Prostate gland (tissue), 2 donors: ENCODE measurements at places on chromosomes 16 and 17.

- peak; percentile 4 for DNase-seq
Observed at GRCh38 chr16:77869997-77870813, 81.8 kb downstream of the VAT1L start.

DNA sequence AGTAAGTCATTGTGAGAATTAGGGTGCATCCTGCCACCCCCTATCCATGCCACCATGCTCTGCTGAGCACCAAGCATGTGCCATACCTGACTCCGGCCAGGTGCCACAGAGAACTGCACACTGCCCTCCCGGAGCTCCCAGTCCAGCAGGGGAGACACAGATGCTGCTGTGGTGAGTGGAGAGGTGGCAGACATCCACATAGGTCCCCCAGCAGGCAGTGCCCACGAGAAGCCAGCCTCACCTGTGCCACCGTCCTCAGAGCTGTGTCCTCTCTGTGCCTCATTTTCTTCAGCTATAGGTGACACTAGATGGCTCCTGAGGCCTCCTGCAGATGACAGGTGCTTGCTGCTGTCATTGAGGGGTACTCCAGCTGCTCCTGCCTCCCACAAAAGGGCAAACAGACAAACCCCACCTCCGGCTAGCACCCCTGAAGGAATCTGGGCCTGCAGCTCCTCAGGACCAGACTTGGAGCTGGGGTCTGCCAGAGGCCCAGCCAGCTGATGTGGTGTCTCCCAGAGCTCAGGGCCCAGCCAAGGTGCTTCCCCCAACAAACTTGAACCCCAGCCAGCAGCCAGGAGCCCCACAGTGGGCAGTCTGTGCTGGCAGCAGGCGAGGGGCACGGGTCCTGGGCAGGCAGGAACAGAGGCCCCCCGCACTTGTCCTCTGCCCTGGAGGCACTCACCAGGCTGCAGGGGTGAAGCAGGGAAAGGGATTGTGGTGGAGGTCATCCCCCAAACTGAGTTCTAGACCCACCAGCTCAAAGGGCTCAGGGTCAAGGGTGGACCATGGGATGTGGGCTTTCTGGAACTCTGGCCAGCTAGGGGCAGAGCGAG lies 17.1 kb downstream of the FOXJ1 start:
- no peak for DNase-seq

DNA sequence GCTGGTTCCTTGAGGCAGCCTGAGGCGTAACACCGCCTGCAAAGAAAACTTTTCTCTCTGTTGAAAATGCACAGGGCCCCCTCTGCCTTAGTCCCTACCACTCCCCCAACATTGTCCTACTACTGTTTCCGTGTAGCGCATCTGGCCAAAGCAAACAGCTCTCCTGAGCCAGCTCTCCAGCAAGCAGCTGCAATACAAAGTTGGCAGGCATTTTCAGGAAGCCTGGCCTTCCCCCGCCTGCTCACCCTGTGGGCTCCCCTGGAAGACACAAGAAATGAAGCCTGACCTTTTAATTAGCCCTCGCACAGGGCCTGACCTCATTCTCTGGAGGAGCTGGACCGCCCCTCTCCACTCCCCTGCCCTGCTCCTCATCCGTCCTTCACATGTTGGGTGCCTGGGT lies 66.7 kb downstream of the SOX9 start:
- peak; percentile 64 for DNase-seq

- no peak for DNase-seq
Observed at GRCh38 chr16:75304521-75305363, 53.3 kb upstream of the BCAR1 start.

GRCh38 chr17:51165680-51166197 lies 472 bp upstream of the NME2 start:
- DNase-seq, result no peak

DNA sequence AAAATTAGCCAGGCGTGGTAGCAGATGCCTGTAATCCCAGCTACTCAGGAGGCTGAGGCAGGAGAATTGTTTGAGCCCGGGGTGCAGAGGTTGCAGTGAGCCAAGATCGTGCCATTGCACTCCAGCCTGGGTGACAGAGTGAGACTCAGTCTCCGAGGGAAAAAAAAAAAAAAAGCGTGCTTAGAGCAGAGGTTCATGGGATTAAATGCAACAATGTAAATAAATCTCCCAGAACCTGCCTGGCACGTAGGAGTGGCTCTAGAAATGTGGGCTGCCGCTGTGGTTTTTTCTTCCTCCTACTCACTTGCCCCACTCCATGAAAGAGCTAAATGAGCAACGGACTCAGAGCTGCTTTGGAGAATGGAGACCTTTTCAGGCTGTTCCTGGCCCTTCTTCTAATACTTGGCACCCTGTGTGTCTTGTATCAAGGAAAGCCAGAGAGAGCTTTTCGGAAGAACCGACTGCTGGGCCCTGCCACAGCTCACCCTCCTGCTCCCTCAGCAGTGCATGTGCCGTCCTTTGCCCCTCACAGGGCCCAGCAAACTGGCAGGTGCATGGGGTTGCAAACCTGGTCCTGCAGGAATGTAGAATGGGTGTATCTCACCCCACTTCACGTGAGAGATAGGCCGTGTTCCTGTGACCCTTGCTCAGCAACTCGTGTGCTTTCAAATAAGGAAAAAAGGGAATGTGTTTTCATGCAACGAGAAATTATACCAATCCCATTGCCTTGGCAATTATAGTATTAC lies 52.0 kb downstream of the LDHD start:
- DNase-seq, result peak; percentile 40

DNA sequence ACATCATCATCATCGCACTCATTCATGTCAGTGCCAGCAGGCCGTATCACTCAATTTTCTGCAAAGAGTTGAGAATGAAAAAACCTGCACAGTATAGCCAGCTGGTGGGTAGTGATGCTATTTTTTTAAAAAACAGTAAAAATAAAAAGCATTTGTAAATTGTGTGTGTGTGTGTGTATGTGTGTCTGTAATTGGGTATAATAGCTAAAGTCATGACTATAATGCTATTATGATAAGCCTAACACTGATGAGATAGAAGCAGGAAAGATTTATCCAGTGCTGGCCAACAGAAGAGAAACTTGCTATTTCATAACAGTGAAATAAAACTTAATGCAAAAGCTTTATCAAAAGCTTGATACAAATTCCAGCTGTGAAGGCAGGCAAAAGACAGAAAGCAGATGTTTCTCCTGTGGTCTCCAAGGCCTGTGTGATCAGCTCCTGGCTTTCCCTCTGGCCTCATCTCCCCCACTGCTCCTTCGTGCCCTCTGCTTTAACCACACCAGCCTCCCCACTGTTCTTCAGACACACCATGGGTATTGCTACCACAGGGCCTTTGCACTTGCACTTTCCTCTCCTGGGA lies 206.2 kb upstream of the IRX5 start:
- DNase-seq, result no peak

GRCh38 chr17:19249681-19250080 lies 12.5 kb downstream of the EPN2 start:
- no peak for DNase-seq

DNA sequence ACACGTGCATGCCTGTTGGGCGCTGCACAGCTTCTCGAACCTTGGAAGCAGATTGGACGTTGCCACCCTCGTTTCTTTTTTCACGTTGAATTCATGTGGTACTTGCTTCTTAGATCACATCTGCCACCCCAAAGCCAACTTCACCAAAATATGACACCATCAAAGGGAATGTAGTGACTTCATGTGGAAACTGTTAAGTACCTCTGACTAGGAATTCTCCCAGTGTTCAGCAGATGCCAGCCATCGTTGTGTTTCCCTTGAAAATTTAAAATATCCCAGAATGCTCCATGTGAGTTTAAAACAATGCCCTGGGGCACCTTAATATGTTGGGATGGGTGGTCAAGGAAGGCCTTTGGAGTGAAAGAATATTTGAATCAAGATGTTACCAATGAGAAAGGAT lies 22.6 kb upstream of the FAM20A start:
- DNase-seq, result no peak

DNA sequence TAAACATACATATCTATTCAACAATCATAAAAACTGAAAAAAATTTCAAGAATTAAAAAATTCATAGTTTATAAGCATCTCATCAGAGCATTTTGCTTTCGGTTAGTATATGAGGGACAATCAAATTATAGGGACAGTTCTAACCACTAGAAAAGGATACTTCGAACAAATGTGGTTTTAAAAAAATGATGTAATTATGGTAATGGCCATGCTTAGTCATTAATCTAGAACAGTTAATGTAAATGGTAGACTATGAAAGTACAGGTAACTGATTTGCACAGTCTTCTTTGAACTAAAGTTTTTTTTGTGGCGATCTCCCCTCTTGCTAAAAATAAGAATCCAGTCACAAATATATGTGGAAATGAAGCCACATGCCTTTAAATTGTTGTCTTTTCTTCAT lies 63.5 kb upstream of the PHOSPHO1 start:
- DNase-seq, result no peak

DNA sequence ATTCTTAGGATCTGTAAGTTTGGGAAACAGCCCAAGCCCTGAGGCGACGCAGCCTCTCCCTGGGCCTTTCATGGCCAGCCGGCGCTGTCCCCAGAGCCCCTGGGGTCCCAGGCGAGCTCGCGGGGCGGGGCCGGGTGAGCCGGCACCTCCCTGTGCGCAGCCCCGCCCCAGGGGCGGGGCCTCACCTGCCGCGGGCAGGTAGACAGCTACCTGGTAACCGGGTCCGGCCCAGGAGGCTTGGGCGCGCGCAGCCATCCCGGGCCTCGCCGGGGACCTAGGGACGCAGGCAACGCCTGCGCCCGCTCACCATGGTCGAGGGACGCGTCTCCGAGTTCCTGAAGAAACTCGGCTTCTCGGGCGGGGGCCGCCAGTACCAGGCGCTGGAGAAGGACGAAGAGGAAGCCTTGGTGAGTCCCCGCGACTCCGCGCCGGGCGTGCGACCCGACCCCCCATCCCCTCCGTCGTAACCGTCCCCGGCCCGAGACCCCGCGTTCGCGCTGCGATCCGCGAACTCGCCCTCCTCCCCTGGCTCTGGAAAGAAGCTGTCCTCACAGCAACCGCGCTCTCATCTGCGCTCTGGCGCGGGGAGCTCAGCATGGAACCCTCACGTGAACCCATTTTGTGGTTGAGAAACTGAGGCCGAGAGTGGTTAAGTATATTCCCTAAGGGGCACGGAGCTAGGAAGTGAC lies at the start of gene ATP2C2:
ATP2C2 (plus strand) TSS at position 231 of the 689 bp plus-strand sequence; CDS start at position 309, 78 bp downstream.
- DNase-seq, result peak; percentile 78

DNA sequence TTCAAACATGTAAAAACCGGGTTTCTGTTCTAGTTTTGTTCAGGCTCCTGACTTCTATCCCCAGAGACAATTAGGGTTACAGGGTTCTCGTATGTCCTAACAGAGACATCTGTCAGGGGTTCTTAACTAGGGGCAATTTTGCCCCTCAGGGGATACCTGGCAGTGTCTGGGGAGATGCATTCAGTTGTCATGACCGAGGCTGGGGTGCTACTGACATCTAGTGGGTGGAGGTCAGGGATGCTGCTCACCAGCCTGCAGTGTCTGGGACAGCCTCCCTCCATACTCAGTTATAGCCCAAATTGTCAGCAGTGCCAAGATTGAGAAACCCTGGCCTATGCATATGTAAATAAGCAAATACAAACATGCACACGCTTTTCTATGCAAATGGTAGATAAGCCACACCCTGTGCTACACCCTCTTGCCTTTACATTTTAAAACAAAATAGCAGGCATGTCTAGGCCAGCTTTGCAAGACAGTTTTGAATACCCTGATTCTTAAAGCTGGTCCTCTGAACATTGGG lies 37.4 kb downstream of the CLEC16A start:
- no peak for DNase-seq

GRCh38 chr17:60157487-60158040 lies 7.8 kb downstream of the CA4 start:
- DNase-seq, result no peak

DNA sequence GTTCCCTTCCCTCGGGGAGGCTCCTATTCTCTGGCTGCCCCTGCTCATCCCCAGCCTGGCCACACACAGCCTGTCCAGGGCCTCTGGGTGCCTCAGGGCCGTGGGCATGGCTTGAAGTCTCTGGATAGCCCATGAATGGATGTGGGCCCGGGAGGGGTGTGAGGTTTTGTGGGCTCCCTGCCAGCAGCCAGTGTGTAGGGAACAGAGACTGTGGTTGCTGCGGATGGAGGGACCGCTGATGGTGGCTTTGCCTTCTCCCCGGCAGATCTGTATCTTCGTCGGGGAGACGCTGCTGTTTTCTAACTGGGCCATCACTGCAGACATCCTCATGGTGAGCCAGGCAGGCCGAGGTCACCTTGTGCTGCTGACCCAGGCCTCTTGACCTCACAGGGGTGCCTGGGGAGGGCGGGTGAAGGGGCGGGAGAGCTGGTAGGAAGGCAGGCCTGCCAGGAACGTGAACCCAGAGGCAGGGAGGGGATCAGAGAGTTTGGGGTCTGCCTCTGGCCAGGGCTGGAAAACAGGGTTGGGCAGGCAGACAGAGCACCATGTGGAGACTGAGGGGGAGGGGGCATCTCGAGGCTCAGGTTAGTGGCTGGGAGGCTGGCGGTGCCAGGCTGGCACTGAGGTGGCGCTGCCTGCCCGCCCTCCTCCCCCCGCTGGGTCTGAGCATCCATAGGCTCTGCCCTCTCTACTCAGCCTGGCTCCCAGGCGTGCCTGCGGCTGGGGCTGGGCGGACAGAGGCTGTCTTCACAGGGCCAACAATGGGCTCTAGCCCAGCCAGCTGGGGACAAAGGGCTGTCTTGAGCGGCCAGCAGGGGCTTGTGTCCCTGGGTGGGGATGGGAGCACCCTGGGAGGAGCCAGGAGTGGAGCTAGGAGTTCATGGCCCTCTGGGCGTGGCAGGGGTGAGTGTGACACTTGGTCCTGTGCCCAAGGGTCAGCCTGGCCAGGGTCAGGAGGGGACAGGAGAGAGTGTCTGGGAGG lies 21.4 kb downstream of the MYBBP1A start:
- no peak for DNase-seq

- DNase-seq, result no peak
Observed at GRCh38 chr16:80806927-80807340, 2.5 kb upstream of the CDYL2 start.

DNA sequence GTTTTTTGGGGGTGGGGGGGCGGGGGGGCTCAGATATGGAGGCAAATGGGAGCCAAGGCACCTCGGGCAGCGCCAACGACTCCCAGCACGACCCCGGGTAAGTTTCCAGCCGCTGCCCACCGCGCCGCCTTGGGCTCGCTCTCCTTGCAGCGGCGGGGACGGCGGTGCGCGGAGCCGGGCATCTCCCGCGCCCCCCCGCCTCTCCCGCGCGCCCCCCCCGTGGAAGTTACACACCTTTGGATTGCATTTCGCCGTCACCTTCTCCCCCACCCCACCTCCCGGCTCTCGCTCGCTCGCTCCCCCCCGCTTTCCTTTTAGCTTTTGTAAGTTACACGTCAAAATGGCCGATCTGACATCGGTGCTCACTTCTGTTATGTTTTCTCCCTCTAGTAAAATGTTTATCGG lies 387 bp downstream of the MSI2 start:
- peak; percentile 31 for DNase-seq

DNA sequence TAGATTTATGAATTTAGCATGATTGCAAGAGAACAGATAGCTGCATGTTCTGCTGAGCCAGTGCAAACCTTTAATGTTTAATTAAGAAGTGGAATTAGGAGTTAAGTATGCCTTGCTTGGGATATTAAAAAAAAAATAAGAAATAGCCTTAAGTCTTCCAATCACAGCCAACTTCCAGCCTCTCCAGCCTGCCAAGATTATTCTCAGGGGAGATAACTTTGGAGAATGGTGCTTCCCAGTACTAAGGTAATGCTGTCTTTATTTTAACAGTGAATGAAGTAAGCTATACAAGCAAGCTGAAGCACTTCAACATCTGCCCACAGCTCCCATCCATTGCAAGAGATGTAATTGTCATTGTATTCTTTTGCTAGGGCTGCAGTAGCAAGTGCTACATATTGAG lies 389.5 kb upstream of the ASIC2 start:
- DNase-seq, result no peak
